ENCODE measurements at places on chromosomes 1 and 21. TPM values are rescaled to one million over a fixed set of nuclear protein-coding genes. Genes with fewer than 3 reads are reported as not detected.

DNA sequence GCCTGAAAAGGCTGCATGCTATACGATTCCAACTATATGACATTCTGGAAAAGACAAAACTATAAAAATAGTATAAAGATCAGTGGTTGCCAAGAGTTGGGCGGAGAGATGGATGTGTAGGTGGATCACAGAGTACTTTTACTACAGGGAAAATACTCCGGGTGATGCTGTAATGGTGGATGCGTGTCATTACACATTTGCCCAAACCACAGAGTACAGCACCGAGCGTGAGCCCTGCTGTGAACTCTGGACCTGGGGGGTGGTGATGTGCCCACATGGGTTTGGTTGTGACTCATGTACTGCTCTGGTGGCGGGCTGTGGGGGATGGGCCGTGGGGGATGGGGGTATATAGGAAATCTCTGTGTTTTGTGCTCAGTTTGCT lies 162.7 kb upstream of the COL6A1 start:
- peak; percentile 77 for DNase-seq

DNA sequence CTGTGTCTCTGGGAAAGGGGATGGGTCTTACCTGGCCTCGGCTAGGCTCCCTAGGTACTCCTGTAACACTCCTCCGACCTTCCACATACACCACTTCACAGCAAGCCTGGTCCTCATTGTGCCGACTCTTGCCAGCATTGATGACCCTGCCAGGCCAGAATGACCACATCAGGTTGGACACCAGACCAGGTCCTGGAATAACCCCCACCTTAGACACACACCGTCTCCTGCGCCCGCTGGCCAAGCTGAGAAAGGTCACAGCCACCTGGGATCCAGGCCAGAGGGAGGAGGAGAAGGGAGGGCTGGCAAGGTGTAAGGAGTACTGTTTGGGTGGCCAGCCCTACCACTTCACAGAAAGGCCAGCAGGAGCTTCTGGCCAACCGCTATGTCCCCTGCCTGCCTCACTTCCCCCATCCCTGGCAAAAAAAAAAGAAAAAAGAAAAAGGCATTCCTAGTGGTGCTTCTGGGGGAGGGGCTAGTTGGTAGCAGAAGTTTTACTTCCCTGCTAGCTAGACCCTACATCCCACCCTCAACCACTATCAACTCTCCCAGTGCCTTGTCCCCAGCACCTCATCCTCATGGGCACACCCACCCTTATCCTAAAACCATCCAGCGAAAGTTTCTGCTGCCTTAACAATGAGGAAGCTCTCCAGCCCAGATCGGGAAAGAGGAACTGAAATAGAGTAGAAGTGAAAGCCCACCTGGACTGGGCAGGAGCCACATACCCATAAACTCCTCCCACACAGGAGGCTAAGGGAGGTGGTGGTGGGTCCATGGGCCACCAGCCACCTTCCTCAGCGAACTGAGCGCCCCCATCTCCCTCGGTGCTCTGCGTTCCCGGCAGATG lies 1.4 kb downstream of the PPM1J start:
- DNase-seq = no peak

- DNase-seq = no peak
Measured at GRCh38 chr1:7783178-7783711, 846 bp upstream of the PER3 start.

- no peak for DNase-seq
Measured at GRCh38 chr1:32068957-32069588, 3.7 kb upstream of the TMEM39B start.

DNA sequence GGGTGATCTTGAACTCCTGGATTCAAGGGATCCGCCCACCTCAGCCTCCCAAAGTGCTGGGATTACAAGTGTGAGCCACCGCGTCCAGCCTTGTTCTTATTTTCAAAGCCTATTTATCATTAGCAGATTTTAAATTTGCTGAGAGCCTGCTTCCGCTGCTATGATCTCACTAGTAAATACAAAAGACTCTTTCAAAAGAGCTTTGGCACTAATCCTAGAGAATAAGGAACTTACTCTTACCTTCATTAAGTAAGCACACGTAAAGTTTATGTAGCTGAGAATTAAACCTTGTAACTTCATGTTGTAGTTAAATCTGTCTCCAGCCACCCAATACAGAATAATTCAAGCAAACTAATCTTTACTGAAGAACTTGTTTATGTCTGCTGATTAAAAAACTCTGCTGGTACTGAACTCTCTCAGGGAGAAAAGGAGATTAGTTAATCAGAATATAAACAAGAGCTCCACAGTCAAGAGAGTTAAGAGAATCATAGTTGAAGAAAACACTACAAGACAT lies 72.3 kb downstream of the RUSC1 start:
- no peak for DNase-seq

DNA sequence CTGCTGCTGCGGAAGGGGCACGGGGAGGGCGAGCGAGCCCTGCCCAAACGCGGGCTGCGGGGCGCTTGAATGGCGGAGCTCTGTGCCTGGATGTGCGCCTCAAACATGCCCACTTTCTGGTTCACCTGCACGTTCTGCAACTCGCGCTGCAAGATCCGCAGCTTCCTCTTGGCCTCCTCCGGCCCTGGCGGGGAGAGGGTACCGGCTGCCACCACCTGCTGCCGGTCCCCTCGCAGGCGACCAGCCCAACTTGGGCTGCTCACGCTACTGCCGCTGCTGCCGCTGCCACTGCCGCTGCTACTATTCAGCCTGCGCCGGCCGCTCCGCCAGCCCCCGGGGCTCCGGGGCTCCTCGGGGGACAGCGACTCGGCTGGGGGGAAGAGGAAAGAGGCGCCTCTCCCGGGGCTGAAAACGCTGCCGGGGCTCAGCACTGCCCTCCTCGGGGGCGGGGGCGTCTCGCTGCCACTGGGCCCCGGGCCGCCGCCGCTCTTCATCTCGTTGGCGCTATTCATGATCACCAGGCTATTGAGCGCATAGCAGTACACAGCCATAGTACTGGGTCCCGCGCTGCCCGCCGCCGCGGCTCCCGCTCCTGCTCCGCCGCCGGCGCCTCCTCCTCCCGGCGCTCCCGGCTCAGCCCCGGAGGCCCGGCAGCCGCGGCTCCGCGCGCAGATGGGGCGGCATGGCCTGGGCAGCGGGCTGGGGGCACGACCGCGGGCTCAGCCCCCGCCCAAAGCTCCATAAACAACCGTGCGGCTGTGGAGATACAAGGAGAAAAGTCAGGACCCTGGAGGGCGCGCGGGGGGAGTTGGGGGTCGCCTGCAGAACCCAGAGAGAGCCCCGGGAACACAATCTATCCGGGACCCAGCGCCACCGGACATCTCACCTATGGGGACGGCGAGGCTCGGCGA lies 1.9 kb downstream of the ITPKB start:
- no peak for DNase-seq

DNA sequence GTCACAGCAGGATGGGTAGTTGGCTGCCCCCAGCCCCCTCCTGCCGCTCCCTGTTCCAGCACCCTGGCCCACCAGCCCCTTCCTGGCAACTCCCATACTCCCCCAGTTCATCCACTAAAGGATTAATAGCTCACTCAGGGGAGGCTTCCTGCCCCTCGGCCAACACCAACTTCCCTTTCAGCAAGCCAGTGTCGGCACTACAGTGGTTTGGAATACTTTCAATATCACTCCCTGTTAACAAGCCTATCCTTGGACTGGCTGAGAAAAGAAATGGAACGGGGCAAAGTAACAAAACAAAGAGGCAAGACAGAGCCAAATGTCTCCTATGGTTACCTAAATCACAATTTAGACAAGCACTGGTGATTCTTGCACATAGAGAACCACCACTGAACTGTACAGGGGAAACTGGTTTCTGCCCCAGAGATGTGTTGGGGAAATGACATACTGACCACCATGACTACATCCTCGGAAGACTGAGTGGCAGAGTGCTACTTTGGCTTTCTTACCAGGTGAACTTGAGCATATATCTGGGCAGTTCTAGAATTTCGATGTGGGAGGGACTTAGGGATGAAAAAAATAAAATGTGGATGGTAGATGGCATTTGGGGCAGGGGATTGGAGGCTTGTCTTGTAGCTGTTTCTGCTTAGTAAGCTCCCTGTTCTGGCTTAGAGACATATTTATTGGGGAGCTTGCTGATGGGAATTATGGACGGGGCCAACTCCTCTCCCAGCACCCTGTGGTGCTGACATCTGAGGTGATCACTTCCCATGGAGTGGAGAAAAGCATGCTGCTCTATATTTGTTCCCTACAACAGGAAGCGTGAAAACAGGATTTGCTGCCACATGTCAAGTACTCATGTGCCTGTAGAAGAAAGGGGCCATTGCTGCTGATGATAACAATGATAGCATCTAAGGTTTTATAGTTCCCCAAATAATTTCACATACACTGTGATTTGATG lies 7.1 kb upstream of the CAPN2 start:
- no peak for DNase-seq

DNA sequence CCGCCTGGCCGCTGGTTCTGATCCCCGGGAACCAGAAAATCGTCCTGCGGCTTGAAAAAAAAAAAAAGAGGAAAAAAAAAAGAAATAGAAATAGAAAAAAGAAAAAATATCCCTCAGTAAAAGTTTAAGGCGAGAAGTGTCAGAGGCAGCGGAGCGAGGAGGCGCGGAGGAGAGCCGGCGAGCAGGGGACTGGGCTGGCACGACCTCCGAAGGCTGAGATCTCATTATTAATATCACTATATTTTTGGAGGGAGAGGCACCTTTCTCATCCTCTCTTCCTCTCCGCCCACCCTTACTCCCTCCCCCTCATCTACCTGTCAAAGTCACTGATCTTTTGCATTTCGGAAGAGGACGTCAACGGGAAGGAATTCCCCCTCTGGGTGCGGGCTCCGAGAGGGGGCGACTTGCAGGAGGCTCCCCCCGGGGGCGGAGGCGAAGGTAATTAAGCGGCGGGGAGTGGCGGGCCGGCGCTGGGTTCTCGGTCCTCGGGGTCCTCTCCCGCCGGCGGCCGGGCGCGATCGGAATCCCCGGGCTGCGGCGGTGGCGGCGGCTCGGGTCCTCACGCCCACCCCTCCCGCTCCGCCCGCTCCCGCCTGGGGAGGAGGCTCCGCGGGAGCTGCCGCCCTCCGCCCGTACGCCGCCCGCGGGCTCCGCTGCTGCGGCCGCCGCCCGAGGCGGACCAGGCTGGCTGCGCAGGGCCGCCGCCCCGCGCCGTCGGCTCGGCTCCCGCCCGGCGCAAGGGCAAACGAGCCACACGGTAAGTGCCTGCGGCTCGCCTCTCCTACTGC lies at the start of gene NTNG1:
TSS of gene NTNG1 (plus strand) at position 337 of the 788 bp plus-strand sequence.
- no peak for DNase-seq

- no peak for DNase-seq
Measured at GRCh38 chr1:112325504-112325903, 70.5 kb upstream of the CTTNBP2NL start.

DNA sequence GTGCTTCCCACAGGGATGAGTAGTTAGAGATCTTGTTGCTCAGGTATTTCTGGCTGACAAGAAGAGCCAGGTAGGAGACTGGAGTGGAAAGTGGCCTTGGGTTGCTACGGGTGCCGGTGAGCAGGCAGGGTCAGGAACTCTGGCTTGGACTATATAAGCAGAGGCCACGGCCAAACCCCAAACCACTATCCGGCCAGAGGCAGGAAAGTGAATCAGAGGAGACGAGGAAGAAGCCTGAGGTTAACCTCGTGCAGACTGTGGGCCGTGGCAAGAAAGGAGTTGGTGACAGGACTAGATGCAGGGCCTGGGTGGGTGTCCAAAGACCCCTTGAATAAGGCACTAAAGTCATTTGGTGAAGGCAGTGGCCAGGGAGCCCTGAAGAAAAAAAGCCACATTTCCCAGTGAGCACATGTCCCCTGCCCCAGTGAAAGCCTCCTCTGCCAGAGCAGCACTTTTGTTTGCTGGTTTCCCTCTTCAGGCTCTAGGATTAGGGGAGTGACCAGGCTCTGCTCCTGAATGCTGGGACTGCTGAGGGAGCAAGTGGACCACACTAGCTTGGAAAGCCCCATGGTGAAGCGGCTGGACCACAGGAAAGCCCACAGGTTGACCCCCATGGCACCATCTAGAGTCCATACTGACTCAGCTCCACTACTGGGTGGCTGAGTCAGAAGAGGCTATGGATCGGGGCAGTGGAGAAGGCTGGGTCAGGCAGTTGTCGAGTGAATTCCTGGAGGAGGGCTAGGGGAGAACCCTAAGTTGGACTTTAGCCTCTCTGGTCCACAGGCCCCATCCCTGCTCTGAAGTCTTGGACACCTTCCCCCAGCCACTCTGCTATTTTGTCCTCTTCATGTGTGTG lies 23.4 kb downstream of the CSF1 start:
- DNase-seq = no peak

DNA sequence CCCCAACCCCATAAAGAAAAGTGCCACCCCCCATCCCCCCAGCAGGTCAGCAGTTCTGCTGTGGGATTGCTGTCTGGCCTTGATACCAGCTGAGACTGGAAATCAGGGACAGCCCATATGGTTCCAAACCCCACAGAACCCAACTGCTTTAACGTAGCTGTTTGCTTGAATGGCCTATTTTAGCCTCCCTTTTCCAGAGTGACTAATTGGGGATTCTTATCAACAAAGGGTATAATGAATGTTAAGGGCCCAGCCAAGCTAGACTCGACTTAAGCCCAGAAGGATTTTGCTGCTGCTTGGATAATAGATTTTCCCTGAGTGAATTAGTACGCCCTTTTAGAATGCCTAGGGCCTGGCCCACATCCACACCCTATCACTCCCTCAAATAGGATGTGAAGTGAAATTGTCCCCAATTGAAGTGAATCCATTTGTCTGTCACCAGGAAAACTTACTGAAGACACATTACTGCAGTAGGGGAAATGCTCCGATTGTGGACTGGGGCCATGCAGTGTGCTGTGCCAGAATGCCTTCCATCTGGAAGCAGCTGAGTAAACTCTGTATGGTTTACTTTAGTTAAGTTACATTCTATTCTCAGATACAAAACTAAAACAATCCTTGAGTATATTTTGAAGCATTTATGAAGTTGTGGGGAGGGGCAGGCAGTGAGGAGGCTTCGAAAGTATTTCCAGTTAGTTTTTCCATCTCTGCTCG lies 156.9 kb downstream of the DHRS3 start:
- no peak for DNase-seq

DNA sequence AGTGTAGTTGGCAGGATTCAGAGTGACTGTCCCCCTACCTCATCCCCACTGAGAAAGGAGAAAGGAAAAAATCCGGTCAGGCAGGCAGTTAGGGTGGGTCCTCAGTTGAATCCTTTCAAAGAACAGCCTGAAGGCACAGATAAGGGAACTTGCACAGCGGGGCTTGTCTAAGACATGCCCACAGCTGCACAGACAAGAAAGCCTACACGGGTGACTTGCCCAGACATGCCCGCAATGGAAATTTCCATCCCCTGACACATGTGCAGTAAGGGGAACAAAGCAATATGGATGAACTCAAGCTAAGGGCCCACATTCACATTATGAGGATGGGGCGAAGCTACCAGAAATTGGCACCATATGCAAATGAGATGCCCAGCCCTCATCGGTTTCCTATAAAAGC lies 82.5 kb downstream of the DESI2 start:
- no peak for DNase-seq

- no peak for DNase-seq
Measured at GRCh38 chr1:173347282-173347818, 129.8 kb upstream of the PRDX6 start.

The UBE2Q1 gene
- 77.5 TPM for total RNA-seq

The KLHDC9 gene
- total RNA-seq = not detected

The NPPA gene
- not detected for total RNA-seq

The PIK3C2B gene
- total RNA-seq = 32.2 TPM

The TMEM125 gene
- not detected for total RNA-seq

The PRDM15 gene
- 8.5 TPM for total RNA-seq

The CRYZ gene
- total RNA-seq = 1.4 TPM

The RBBP5 gene
- total RNA-seq = 25.7 TPM

The FLG2 gene
- total RNA-seq = not detected

The VSIG8 gene
- not detected for total RNA-seq

The KPRP gene
- not detected for total RNA-seq
